ENCODE measurements at places on chromosomes 7 and 10. TPM values are rescaled to one million over a fixed set of nuclear protein-coding genes. Genes with fewer than 3 reads are reported as not detected.

MAGI2 gene
- total RNA-seq = 1.7 TPM

NPY4R2 gene
- total RNA-seq = 0.88 TPM

SHH gene
- not detected for total RNA-seq

ADAM8 gene
- total RNA-seq = 5.9 TPM

ZNF722 gene
- total RNA-seq = not detected

RSPH10B2 gene
- not detected for total RNA-seq

SPDYE9 gene
- not detected for total RNA-seq

CD36 gene
- 140 TPM for total RNA-seq

MBL2 gene
- not detected for total RNA-seq

OPN4 gene
- total RNA-seq = 0.29 TPM

FKBP6 gene
- not detected for total RNA-seq

- no peak for DNase-seq
Measured at GRCh38 chr7:131109011-131109758, 218.5 kb upstream of the MKLN1 start.

DNA sequence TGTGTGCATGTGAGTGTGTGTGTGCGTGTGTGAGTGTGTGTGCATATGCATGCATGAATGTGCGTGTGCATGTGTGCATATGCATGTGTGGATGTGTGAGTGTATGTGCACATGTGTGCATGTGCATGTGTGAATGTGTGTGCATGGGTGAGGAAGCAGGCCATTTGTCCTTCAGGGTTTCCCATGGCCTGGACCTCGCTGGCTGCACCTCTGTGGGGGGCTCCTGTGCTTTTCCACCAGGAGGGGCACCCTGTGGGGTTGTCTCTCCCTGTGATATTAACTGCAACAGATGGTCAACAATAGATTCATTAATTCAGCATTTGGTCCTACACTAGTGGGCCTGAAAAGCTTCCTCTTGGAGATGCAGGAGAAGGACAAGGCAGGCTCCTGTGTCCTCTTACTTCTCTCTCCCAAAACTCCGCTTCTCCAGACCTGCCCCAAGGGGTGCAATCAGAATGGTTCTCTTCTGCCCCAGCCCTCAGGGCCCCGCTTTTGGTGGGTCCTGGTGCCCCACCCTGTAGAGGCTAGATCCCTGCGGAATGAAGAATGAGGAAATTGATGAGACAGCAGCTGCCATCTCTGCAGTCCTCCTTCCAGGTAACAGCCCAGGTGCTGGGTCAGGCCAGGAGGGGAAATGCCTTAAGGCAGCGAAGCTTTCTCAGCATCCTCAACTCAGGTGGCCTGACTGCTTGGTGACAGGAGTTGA, 41.5 kb upstream of the NUB1 start:
- no peak for DNase-seq

GRCh38 chr7:115004121-115004520, 82.2 kb downstream of the MDFIC start:
- DNase-seq = no peak

DNA sequence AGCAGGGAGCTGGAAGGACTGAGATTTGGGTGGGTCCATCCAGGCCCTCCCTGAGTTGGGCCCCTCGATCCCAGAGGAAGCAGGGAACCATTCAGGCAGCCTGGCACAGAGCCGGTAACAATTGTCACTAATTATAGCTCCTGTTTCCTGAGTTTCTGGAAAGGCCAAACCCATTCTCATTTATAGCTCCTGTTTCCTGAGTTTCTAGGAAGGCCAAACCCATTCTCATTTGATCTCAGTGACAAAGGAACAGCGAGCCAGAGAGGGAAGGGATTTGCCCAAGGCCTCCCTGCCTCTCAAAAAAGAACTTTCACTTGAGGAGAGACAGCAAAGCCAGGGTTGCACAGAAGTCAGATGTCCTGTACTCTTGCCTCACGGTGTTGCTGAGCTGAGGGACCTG, 521.9 kb downstream of the TYW1 start:
- DNase-seq = no peak

DNA sequence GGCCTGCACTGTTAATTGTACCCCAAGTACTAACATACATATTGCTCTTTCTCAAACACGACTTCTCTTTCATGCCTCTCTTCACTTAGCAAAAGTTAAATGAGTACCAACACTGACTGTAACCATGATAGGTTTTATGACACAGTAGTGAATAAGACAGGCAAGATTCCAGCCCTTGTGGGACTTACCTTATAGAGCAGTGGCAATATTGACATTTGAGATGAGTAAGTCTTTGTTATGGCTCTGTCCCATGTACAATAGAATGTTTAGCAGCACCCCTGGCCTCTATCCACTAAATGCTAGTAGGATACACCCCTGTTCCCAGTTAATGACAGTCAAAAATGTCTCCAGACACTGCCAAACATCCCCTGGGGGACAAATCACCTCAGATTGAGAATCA, 11.9 kb upstream of the COL1A2 start:
- DNase-seq = no peak

- DNase-seq = peak; percentile 3
Measured at GRCh38 chr7:26279405-26279804, 12.3 kb upstream of the SNX10 start.

GRCh38 chr7:41503438-41503837, 199.5 kb downstream of the INHBA start:
- no peak for DNase-seq

DNA sequence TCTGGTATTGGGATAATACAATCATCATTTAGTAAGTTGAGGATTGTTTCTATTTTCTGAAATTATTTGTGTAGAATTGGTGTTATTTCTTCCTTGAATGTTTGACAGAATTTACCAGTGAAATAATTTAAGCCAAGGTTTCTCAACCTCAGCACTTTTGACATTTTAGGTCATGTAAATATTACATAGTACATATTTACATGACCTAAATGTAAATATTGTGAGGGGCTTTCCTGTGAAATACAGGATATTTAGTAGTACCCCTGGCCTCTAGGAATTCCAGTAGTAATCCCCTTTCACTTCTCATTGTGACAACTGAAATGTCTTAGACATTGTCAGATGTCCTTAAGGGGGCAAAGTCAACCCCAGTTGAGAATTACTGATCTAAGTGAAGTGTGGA, 59.8 kb downstream of the TBC1D12 start:
- no peak for DNase-seq

DNA sequence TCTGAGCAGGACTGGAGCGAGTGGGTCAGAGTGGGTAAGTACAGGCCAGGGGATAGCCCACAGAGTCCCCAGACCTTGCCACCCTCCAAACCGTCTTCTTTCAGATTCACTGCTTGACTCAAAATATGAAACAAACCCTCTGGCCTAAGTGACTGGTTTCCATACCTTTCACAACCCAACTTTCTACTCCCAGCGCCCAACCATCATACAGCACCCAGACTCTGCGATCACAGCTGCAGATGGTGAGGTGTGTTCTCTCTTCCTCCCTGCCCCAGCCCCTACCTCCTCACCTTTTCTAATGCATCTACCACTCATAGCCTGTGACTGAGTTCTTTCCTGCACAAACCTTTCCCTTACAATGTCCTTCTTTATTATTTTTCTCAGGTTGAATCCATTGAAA, 92.0 kb upstream of the CELF2 start:
- no peak for DNase-seq

- DNase-seq = no peak
Measured at GRCh38 chr10:89515031-89515841, 20.2 kb downstream of the SLC16A12 start.

DNA sequence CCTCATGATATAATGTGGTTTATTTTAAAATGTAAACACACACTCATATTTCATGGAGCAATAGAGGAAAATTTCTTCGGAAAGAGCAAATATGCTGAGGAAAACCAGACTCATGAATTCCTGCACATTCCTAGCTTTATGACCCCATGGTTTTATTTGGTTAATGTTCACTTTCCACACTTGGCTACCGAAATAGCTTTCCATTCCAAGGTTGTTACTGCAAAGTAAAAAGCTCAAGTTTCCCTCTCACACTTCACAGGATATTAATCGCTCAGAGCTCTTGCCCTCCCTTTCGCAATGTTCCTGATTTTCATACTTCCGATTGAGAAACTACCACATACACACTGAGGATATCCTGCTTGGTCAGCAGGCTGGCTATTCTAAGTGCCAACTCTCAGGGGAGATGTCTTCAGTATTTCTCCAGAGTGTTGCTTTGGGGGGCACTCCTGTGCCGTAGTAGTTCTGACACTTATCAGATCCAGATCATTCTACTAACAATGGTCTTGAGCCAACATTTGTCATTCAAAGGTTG, 77.5 kb upstream of the STEAP1B start:
- peak; percentile 83 for DNase-seq

DNA sequence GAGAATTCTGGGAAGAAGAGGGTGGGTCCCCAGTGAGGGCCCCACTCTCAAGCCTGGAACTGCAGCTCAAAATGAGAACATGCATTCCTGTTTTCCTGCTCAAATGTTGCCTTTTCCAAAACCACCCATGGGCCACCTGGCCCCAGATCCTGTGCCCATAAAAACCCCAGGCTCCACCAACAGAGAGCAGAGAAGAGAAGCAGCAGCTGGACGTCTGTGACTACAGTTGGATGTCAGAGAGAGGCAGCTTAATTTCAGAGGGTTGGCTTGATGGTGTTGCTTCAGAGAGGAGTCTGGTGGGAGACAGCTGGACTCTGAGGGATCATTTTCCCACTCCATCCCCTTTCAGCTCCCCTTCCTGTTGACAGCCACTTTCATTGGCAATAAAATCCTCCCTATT, 256.4 kb downstream of the FZD1 start:
- DNase-seq = no peak

DNA sequence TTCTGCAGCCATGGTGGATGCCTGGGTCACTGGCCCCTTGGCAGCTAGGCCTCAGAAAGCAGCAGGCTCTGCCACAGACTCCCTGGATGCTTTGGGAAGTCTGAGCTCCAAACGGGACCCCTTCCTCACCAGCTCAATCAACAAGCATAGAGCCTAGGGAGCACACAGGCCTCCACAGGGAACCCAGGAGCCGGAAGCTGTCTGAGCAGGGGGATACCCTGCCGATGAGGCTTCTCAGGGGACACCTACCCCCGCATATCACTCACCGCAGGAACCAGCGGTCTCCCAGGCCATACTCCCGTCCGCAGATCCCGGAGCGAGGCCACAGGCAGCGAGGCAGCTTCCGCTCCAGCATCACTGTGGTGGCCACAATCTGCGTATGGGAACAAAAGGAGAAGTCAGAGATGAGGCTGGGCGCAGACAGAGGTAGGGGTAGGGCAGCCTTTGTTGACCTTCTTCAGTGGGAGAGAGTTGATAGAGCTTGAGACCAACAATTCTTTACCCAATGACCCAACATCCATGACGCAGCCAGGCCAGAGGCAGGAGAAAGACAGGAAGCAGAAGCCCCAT, 13.4 kb downstream of the TRPV6 start:
- DNase-seq = peak; percentile 81

- no peak for DNase-seq
Measured at GRCh38 chr10:34433241-34434076, 381.6 kb downstream of the PARD3 start.

- no peak for DNase-seq
Measured at GRCh38 chr10:3935933-3936359, 150.9 kb upstream of the KLF6 start.

DNA sequence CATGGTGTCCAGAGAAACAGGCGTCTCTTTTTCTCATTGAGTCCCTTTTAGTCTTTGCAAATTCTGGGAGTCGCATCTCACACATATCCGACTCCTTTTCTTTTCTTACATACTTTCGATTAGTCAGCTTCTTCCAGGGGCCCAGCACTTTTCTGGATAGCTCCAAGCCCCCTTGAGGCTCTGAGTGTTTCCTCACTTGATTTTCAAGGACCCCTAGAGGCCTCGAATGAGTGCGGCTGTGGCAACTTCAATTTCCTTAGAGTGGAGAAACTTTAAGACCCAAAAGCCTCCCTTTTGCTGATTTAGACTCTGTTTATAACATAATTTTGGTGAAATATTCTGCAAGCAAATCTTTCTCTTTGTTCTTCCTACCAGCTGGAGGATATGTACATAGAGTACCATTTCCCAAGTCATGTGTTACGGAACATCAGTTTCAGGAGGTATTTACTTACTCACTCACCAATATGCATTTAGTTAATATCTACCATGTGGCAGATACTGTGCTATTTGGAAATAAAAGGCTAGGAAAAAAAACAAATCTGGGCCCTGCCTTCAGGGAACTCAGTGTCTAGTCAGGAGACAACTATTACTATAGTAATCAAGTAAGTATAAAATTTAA, 555.2 kb downstream of the REEP3 start:
- DNase-seq = no peak

- peak; percentile 66 for DNase-seq
Measured at GRCh38 chr10:121216721-121217181, 365.6 kb downstream of the WDR11 start.

DNA sequence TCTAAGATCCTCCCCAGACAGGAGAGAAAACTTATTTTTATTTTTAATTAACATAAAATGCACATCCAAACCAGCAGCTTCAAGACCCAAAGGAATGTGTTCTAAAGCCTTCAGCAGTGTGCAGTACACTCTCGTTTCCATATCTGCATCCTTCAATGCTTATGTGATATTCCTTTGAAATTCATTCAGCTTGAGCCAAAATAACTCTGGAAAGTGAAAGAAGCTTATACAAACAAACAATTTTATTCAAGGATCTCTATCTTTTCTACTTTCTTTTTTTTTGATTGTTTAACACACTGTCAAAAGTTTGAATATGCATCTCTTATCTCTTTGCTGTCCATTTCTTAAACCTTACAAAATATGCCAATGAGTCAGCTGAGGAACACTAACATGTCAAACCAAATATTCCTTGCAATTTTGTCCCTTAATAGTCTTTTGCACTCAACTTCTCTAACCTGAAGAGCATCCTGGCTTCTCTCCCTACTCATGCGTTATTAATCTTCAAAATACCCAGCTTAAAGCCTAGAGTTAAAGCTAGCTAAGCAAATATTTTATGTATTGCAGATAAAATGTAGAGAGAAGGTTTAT, 124.3 kb downstream of the THSD7A start:
- DNase-seq = no peak

DNA sequence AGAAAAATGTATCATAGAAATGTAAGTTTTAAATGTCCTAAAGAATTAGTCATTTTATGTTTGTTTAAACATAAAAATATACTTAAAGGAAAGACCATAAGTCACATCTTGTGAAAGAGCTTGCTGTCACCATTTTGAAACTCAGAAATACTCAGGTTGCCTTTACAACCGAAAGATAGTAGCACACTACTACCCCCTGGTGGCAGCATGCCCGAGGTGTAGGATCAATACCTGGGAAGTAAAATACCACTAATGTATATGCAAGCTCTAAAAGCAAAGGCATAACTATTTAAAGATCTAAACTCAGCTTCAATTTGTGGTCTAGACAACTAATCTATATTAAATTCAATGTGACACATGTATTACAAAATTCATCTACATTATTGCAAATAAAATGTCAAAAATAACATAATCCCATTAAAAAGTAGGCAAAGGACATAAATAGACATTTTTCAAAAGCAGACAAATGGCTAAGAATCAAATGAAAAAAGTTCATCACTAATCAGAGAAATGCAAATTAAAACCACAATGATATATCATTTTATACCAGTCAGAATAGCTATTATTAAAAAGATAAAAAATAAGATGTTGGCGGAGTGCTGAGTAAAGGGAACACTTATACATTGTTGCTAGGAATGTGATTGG, 47.7 kb upstream of the FGL2 start:
- DNase-seq = peak; percentile 72
